Stimulated activated CD4-positive, alpha-beta T cell treated with anti-CD3 and anti-CD28 coated beads, Interleukin-2, amount 100 ng/mL, for 48 hours (primary cell): ENCODE measurements at places on chromosomes 1 and 21.
A peak's percentile ranks its signal among the peaks of the same experiment; 100 is the strongest.

DNA sequence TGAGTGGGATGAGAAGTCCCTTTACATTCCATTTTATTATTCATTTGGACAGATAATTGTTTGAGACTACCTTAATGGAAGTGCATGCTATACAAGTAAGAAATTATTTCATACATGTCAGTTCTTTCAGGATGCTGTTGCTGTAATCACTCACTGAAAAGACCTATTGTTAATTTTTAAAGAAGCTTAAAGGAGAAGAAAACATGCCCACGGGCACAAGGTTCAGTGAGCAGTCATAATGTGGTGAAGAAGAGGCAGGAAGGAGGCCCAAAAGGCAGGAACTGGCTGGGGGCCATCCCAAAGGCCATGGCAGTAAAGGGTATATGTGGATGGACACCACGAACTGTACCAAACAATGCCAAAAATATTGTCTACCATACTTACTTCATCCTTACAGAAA is 206.0 kb downstream of the LYPLAL1 start:
- no peak for DNase-seq

- no peak for DNase-seq
These were observed 17.5 kb downstream of the PTGS2 start for GRCh38 chr1:186662752-186663151.

GRCh38 chr21:32554832-32555638 is 30.3 kb downstream of the TCP10L start:
- DNase-seq = no peak

DNA sequence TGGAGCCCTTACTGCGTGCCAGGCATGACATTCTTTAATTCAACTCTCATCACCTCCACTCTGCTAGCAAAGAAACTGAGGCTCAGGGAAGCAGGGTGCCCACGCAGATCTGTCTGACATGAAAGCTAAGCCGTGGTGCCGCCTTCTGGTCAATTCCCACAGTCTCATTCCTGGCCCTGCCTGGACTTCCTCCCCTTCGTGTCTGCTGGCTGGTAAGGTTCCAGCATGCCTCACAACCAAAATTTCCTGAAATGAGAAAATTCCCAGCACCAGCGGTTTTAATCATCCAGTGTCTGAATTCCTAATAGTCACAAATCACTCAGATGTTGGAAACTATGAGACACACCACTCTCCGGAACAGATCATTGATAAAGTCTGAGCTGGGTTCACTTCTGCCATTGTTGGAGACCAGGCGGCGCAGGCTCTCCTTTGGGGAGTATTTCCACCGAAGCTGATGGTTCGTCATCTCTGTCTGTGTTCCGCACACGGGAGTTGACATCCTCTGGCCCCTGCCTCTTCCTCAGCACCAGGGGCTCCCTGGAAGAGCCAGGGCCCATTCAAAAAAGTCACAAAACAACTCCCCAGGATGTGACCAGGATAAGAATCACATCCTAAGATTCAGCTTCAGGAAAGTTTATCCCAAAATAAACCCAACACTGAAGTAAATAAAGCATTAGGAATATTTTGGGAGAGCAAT is 167.7 kb downstream of the PLPP3 start:
- DNase-seq = no peak

GRCh38 chr1:161706113-161706481 is 932 bp upstream of the FCRLA start:
- no peak for DNase-seq

DNA sequence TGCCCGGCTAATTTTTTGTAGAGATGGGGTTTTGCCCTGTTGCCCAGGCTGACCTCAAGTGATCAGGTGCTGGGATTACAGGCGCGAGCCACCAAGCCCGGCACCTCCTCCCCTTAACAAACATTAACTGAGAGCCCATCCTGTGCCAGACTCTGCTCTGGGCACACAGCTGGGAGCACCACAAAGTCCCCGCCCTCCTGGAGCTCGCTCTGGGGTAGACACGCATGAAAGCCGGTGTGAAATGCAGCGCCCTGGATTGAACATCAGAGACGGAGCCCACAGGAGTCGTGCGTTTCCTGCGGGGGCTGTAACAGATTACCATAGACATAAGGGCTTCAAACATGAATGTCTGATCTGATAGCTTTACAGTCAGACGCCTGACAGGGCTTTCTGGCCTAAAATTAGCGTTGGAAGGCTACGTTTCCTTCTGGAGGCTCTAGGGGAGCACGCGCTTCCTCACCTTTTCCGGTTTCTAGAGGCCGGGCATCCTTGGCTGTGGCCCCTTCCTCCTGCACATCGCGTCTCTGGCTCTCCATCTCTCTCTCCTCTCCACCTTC is 14.3 kb downstream of the SLC27A3 start:
- no peak for DNase-seq

- DNase-seq = no peak
These were observed 48.5 kb upstream of the PBX1 start for GRCh38 chr1:164510435-164510834.

- DNase-seq = peak; percentile 44
These were observed 1.0 kb downstream of the YOD1 start for GRCh38 chr1:207049974-207050391.

DNA sequence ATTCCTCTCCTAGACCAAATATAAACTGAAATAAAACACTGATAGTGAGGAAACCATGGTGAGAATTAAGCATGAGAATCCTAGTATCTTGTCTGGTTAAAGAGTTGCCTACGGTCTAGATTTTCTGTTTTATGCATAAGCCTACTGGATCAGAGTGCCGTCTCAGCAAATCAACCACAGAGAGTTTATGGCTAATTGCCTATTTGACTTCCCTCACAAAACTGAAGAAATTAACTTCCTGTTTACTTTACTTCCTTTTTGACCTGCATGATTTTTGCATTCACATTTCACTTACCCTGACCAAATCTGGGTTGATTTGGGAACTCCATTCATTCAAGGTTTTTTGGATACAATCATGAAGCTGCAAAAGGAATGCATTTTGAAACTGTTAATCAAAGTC is 5.0 kb downstream of the GCLM start:
- DNase-seq = no peak

DNA sequence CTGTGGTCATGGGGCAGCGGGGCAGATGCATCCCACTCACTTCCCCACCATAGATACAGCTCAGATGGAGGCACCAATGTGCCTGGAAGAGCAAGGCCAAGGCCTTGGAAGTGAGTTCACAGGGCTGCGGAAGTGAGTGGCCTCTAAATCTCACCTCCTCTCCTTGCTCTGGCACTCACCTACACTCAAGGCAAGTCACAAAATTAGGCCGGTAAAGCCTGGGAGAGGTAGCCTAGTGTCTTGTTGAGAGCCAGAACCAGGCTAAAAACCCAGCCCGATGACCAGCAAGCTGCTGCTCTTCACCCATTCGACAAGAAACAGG is 57.5 kb downstream of the SSBP3 start:
- no peak for DNase-seq

DNA sequence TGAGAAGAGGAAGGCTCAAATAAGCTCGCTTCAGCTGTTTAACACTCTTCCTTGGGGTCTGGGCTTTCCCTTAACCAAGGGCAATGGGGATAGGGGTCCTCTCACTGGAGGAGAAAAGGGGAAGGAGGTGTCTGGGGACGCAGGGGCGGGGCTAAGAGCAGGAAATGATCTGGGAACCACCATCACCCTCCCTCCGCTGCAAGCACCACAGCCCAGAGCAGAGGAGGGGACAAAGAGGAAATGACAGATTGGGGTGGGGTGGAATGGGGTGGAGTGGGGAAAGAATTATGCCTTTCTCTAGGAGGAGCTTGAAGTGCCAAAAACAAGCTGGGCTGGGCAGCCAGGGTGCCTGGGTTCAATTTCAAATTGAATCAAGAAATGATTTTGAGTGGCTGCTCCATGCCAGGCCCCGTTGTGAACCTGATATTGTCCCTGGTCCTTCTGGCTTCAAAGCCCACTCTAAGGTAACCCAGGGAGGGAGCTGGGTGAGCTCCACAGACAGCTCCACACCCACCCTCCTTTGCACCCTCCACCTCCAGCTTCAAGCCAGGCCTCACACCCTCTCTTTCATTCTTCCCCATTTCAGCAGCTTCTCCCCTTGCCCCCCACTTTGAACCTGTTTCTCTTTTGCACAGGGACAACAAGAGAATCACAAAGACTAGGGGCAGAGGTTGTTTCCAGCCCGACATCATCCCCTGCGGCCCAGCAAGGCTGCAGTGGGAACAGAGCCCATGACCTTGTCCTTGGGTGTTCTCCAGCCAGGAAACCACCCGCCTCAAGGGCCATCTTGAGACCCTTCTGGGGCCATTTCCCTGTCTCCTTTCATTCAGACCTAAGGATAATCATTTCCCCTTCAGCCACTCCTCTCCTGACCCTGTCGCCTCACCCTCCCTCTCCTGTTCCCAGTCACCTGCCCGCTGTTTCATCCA is 1.1 kb downstream of the ARHGAP30 start:
- peak; percentile 68 for DNase-seq

- no peak for DNase-seq
These were observed 62.8 kb upstream of the BCAR3 start for GRCh38 chr1:93744299-93744988.

GRCh38 chr1:1858382-1859086 is 32.4 kb downstream of the GNB1 start:
- no peak for DNase-seq

DNA sequence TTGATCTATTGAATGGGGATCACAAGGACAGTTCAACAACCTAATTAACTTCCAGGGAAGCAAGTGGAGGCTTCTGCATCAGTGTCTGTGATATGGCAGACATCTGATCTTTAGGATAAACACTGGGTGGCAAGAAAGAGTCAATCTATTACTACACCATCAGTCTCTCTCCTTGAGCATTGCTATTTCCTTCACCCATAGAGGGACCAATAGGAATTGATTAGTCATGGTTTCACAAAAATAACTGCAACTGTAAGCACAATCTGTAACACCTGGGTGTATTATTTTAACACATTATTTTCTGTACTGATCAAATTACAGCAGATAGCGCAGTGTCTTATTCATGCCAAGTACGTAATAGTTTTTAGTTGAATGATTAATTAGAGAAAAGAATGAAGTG is 50.3 kb downstream of the USP24 start:
- DNase-seq = no peak

GRCh38 chr21:41579692-41580091 is 71.7 kb upstream of the TMPRSS2 start:
- DNase-seq = no peak

DNA sequence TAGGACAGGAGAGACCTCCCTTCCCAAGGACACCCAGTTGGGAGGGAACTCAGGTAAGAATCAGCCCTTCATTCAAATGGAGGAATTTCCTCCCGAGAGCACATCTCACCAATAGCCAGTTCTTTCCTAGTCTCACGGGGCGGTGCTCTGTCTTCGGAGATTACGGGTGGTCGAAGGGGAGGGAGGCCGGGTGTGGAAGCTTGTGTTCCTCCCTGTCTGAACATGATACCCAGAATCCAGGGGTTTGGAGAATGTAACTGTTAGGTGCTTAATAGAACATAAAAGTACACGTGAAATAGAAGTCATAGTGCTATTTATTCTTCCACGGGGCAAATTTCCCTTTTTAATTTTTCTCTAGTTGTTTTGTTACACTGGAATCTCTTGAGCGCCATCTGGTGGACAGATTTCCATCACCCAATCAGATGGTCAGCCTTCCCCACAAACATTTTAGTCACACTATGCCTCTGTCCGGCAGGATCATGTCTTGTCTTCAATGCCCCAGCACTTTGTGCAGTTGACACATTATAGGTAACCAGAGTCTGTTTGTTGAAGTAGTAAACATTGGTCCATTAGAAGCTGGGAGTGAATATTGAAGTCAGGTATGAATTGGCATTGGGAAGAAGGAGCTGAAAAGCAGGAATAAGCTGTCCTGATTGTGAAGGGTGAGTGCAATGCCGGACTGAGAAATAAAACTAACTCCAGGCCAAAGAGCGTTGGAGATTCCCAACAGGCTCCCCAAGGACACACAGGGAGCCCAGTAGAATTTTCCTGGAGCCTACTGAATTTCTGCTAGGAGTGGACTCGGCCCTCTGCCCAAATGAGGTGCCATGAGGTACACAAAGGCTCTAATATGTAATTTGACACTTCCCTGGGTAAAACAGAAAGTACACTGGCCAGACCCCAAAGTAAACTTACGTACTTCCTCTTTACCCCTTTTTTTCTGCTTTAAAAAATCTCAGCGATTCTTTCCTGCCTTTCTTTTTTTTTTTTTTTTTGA is 27.6 kb upstream of the ZNF697 start:
- peak; percentile 76 for DNase-seq

DNA sequence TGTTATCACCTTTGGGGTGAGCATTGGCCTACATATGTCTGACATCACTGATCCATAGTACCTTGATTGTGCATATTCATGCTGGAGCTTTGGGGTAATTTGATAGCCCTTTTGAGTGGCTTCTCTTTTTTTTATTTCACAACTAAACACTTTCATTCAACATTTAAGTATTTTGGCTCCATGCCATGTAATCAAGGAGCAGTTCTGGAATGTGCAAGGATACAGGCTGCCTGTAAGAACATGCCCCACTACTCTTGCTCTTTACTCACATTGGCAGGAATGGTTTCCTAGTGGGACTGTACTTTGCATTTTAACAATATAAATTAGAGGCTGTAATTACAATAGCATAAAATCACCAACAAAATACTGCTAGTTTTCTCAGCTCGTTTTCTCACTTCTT is 300.7 kb upstream of the SPAG17 start:
- no peak for DNase-seq

DNA sequence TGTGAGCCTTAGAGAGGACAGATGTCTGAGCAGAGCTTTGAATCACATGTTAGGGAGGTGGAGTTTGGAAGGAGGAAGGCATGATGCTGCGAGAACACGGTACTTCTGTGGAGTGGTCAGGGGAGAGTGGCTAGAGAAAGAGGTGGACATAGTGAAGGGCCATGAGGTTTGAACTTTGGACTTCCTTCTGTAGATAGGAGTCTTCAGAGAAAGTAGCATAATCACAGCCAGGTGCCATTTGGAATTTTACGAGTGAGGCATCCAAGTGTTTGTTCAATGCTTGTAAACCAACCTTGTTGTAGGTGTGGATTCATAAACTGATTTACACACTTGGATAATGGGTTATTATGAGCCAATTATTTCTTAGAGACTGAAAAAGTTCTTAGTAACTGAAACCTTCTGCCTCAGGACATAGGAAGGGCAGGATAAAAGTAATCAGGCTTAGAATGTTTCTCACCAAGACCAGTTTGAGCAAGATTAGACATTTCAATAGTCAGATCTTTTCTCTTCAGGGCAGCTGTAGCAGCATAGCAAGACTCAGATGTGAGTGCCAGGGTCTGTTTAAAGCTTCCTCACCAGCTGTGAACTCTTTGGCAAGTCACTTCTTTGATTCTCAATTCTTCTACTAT is 83.5 kb upstream of the HMCN1 start:
- DNase-seq = no peak

- no peak for DNase-seq
These were observed 451.0 kb upstream of the RGS18 start for GRCh38 chr1:191707288-191707687.

DNA sequence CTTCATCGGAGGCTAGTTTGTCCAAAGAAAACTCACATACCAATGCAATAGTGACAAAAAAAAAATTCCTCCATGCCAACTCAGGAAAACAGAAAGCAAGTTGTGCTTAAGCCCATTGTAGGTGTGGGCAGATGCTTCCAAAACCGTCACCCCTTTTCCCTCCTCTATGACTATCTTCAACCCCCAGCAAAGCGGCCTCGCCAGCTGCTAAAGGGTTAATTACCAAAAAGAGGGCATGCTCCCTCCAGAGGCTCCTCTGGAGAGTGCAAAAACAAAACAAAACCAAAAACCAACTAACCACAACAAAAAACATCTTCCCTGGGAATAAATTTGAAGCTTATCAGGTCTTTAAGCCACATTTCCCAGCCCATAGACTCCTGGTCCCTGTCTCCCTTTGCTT is 1.2 kb downstream of the LMOD1 start:
- no peak for DNase-seq
